ENCODE measurements at places on chromosomes 2 and 18. TPM values are rescaled to one million over a fixed set of nuclear protein-coding genes. Genes with fewer than 3 reads are reported as not detected.

The PROKR1 gene
- total RNA-seq: not detected

DNA sequence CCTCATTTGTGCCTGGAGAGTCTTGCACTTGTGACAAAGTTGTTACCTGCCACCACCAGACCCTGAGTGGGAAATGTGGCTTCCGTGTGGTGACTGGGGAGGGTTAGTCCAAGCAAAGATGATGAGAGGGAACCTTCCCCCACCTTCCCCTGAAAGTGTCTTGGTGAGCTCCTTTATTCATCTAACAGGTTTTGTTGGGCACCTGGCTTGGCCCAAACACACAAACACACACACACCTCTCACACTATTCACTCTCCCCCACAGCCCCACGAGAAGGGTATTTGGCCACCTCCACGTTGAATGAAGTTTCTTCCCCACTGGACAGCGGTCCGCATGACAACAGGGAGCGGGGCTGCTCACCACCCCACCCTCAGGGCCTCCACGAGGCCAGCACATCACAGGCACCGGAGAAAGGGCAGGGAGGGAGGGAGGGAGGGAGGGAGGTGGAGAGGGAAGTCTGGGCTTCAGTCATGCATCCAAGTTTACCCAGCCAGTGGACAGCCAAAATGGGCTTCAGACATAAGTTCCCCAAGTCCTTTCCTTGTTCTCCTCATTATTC lies 1.4 kb downstream of the CIB4 start:
- no peak for DNase-seq

DNA sequence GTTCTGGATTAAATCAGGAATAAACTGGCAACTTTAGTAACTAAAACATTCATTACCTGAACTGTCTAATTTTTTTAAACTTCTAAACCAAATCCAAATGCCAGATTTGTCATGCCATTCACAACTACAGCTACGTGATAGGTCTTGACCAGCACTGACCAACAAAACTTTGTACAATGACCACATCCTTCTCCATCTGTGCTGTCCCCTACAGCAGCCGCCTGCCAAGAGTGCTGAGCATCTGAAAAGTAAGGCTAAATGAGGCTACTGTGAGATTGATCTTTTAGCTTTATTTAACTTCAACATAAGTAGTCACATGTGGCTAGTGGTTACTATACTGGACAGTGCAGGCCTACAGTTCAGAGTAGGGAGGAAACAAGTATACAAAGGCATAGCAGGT lies 7.6 kb downstream of the FAM168B start:
- no peak for DNase-seq

The SPRED2 gene
- 5.9 TPM for total RNA-seq

GRCh38 chr2:224585211-224586088 lies at the start of gene CUL3:
Gene CUL3 (minus strand): TSS chr2:224585363. CDS start chr2:224585009, 354 bp downstream.
- peak; percentile 100 for DNase-seq

The CRYBA2 gene
- not detected for total RNA-seq

The PLEK gene
- 4.8 TPM for total RNA-seq

Data from activated CD8-positive, alpha-beta T cell treated with anti-CD3 and anti-CD28 coated beads for 36 hours (primary cell).